Ascending aorta (tissue), 2 donors: ENCODE measurements at places on chromosomes 2 and 18. TPM values are rescaled to one million over a fixed set of nuclear protein-coding genes. Genes with fewer than 3 reads are reported as not detected.

DNA sequence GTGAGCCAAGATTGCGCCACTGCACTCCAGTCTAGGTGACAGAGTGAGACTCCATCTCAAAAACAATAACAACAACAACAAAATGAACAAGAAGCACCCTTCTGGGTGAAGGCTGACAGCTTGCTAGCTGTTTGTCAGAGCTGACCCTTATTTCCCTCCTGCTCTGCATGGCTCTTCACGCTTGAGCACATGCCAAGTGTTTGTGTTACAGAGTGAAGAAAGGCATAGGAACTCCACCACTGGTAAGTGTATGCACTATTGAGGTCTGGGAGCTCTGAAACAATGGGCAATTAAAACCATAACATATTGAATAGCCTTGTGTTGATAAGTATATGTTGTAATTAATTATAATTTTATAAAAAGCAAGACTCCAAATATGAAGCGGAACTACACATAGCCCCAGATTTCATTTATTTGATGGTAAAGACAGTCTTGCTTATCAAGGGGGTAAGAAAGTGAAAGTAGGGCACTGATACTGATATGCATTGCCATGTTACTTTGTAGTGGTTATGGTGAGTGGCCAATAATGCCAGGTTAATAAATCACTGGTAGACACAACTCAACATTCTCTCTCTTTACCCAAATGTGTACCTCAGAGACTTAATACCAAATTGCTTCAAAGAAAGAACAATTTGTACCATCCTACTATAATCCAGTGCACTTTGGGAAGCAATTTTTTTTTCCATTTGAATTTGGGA lies 163.4 kb downstream of the VWC2L start:
- no peaks in the 10 kb centered on the region for H3K36me3 ChIP-seq
- no peak overlapping the region for H3K4me3 ChIP-seq
- H3K4me1 ChIP-seq = peaks cover 6% of the 10 kb centered on the region
- no peaks in the 10 kb centered on the region for H3K27me3 ChIP-seq

- H3K27ac ChIP-seq = no peak overlapping the region
- no peaks in the 10 kb centered on the region for H3K4me1 ChIP-seq
- H3K36me3 ChIP-seq = no peaks in the 10 kb centered on the region
- no peak overlapping the region for H3K4me3 ChIP-seq
These were observed 83.9 kb downstream of the LYPD1 start for GRCh38 chr2:132586101-132586511.

GRCh38 chr2:66691031-66691965 lies 256.4 kb downstream of the MEIS1 start:
- no peaks in the 10 kb centered on the region for H3K27me3 ChIP-seq
- H3K36me3 ChIP-seq = no peaks in the 10 kb centered on the region
- no peak for DNase-seq
- H3K27ac ChIP-seq = peak overlapping the region; percentile 34
- H3K4me1 ChIP-seq = no peaks in the 10 kb centered on the region

- DNase-seq = no peak
- no peak overlapping the region for H3K4me3 ChIP-seq
- no peaks in the 10 kb centered on the region for H3K4me1 ChIP-seq
- H3K27me3 ChIP-seq = no peaks in the 10 kb centered on the region
- H3K27ac ChIP-seq = no peak overlapping the region
- H3K36me3 ChIP-seq = no peaks in the 10 kb centered on the region
These were observed 100.5 kb upstream of the VWC2L start for GRCh38 chr2:214310319-214310718.

DNA sequence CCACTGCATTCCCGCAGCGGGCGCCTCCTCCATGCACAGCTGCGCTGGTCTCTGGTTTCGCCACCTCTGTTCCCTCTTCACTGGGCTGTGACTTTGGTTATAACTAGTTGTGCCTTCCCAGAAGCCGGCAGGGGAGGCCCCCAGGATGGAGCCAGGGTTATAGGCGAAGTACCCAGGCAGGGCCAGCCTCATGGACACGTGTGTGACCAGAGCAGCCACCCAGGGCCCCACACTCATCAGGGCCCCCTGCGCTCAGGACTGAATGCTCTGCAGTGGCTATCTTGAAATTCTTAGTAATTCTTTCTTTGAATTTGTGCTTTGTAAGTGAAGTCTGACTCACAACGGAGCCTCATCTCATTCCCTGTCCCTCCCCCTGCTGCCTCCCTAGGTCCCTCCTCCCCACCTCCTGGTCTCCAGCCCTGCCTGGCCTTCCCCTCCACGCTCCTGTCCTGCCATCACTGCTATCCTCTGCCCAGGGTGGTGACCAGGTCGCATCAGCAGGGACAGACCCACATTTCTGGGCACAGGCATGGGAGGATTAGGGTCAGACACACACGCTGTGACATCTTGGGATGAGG lies 38.1 kb upstream of the LBH start:
- H3K4me1 ChIP-seq = no peaks in the 10 kb centered on the region
- H3K36me3 ChIP-seq = no peaks in the 10 kb centered on the region
- H3K27me3 ChIP-seq = no peaks in the 10 kb centered on the region
- H3K4me3 ChIP-seq = no peak overlapping the region
- DNase-seq = no peak

GRCh38 chr18:985212-985661 lies 80.6 kb downstream of the ADCYAP1 start:
- H3K4me3 ChIP-seq = no peak overlapping the region
- H3K36me3 ChIP-seq = no peaks in the 10 kb centered on the region
- H3K27ac ChIP-seq = no peak overlapping the region

Gene CRYBA2
- not detected for total RNA-seq

Gene TRPM8
- total RNA-seq = not detected

Gene IL36A
- not detected for total RNA-seq
